NCI-H526 treated with DMSO at 0.1 percent for 48 hours (cell line): ENCODE measurements at places on chromosomes 5 and 9.

DNA sequence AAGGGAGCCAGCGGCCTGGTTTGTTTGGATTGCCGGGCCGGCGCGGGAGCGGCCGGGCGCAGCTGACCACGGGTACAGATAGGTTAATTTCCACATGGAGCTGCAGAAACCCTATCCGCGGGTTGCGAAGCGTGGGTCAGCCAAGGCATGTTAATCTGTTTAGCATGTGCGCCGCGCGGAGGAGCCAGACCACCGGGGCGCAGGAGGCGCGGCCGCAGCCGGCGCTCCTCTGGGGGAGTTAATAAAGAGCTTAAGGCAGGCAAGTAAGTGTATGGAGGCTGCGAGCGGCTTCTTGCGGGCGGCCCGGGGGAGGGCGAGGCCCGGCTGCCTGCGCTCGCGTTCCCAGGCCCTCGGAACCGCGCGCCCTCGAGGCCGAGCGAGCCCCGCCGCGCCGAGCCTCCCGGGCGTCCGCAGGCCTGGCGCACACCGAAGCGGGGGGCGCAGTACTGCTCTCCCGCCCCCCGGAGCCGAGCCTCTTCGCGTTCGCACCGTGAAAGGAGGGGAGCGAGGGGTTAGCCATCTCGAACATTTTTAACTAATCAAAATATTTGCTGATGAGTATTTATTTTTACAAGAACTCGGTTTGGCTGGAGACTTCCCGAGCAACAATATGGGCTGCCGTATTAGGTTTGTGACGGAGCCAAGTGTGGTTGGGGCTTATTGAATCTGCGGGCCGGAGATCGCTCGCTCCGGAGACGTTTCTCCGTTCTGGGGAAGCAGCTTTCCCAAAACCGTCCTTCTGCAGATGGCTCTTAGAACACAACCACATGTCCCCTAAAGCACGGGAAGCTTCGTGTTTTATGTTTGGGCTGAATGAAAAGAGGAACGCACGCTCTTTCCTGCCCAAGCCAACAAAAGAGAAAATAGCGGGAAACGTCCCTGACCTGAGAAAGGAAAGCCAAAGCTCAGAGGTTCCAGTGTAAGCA, 28.8 kb downstream of the FOXD1 start:
- no peak for DNase-seq

- DNase-seq, result no peak
Observed at GRCh38 chr9:89622933-89623861, 18.4 kb downstream of the GADD45G start.

DNA sequence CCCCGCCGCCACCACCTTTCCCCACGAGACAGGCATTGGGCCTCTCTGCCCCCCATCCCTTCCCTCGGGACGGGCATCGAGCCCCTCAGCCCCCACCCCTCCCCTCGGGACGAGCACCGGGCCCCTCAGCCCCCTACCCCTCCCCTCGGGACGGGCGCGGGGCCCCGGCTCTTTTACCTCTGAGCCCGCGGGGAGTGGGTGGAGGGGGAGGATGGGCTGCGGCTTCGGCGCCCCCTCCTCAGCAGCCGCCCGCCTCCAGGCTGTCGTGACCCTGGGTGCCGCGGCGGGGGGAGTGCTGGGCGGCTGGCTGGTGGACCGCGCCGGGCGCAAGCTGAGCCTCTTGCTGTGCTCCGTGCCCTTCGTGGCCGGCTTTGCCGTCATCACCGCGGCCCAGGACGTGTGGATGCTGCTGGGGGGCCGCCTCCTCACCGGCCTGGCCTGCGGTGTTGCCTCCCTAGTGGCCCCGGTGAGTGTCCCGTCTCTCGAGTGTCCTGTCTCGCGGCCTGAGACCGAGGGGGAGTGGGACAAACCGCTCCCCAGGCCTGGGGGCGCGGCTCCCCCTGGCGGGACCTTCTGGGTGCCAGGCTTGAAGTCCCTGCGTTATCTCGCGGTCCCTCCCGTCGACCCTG, 791 bp downstream of the SLC2A8 start:
- no peak for DNase-seq

- no peak for DNase-seq
Observed at GRCh38 chr5:127963931-127964330, 119.6 kb upstream of the SLC12A2 start.

GRCh38 chr5:65986796-65987195, 60.4 kb downstream of the ERBIN start:
- DNase-seq, result no peak

DNA sequence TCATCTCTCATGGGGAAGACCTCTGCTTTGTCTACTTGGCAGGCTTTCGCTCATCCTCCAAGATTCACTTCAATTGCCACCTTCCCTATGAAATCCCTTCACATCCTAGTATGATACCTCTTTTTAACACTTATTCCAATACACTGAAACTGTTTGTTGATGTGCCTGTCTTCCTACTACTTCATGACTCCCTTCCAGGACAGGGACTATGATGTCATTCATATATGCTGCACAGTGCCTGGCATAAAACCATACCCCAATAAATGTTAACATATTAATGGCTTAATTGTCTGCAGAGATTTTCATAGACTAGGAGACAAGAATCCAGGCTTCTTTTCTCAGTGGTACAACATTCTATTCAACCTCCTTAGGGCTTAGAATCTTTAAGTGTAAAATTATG, 215.5 kb downstream of the ZNF608 start:
- no peak for DNase-seq

- no peak for DNase-seq
Observed at GRCh38 chr5:2129568-2130272, 247.0 kb upstream of the IRX4 start.

DNA sequence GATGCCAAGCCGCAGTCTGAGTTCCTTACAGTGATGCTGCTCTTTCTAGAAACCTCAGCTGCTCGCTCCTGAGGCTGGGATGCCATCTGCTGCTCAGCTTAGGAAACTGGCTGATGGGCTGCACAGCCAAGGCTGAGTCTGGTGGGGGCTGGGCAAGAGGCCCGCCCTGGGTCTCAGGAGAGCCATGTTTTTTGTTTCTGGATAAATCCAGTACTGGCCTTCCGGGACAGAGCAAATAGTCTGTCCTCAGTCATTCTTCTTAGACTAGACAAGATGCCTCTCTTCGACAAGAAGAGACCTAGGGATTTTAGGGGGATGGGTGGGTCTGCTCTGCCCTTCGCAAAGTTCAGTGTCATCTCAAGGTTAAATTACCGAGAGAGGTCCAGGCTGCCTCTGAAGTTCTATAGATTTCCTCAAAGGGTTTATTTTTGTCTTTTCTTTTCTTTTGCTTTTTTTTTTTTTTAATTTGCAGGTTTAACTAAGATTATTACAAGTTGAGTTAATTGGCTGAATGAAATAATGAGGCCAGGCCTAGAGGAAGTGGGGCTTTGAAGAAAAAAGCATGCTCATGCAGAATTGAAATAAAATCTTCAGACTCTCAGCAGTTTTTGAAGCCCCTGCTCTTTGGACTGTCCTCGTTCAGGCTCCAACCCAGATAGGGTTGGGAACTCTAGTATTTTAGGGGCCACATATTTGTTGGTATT, 30.6 kb upstream of the MATR3 start:
- DNase-seq, result peak; percentile 91

DNA sequence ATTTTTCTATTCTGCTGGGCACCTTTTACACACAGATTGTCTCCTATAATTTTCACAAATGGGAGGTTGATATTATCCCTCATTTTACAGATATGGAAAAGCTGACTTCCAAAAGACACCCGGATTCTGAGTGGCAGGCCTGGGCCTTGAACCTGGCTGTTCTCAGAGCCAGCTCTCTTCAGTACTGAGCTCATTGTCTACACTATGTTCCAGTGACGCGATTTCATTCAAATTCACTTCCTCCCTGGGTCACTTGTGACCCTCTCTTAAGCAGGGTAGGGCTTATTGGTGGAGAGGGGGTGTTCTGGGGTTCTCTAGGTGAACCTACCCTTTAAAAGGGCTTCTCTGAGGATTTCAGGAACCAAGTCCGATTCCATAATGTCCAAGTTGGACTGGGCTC, 70.2 kb downstream of the ANKRD33B start:
- DNase-seq, result no peak

DNA sequence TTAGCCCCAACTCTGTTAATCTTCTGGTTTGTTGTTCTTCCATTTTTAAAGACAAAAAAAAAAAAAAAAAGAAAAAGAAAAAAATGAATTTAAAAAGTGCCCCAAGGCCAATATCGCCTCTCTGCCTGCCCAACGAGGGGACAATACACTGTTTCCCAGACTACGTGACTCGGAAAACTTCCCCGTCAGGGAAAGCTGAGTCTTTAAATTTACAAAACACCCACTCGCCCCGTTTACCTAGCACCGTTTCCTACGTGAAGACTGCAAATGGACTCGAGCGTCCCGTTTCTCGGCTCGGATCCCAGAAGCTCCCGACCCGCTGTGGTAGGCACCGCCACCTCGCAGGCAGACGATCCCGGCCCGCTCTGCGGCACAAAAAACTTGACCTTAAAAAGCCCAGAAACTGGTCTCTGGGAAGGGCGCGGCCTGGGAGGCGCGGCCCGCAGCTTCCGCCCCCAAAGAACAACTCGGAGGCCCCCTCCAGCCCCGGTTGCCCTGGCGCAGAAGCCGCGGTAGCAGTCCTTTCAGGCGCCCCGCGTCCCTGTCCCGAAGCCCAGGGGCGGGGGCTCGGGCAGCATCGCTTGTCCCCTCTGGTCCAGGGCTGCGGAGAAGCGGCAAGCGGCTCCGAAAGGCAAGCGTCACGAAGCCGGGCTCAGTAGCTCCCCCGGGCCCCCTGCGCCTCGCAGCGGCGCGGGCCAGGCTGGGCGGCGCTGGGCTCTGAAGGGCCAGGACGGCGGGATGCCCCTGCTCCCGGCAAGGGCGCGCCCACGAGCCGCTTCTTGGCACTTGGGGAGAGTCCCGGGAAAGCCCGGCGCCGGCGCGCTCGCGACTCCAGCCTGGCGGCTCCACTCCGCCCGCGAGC, at the start of gene GCNT4:
TSS of gene GCNT4 (minus strand) at position 367 of the 862 bp plus-strand sequence. CDS start 22,521 bp downstream, outside the sequence.
- DNase-seq, result no peak

DNA sequence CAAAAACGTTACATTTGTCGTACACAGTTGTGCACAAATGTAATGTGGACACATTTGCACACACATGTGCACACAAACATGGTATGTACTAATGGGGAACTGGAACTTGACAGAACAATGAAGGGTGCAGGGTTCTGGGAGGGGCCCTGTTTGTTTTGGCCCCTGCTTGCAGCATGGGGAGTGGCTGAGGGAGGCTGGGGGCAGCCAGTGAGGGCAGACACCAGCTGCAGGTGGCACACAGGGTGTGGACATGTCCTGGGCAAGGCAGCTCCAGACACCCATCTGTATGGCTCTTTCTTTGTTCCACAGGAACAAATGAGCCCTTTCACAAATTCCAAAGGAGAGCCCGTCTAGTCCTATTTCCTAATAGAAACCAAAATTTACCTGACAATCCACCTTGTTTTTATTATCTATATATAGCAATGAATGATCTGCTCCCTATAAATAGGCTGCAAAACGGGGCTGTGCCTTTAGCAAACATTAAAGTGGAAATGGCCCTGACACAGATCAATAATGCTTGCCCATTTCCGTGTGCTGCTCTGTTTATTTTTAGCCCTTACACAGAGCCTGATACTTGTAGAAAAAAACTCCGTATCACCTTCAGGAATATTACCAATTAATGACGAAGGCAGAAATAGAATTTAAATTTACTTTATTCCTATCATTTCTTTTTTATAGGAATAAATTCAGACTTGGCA, 26.4 kb downstream of the MARCHF3 start:
- DNase-seq, result no peak

GRCh38 chr9:123283455-123283854, 15.1 kb upstream of the STRBP start:
- DNase-seq, result no peak

- no peak for DNase-seq
Observed at GRCh38 chr9:131656356-131657036, 83.4 kb downstream of the RAPGEF1 start.

DNA sequence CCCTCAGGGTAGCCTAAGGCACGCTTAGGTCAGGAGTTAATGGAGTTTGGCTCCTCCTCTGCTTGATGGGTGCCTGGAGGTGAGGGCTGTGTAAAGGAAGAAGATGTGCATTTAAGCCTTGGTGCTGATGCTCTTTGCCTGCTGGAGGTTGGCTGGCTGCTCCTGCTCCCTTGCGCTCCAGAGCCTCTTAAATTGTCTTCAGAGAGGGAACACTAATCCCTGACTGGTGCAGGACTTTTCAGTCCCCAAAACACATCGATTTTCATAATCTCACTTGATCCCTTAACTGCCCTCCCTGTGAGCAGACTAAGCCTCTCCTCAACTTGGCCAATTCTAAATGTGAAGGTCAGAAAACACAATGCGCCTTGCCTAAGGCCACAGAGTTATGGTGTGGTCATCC, 16.2 kb upstream of the TCOF1 start:
- DNase-seq, result no peak
